Right cardiac atrium (tissue), 5 donors: ENCODE measurements at places on chromosomes 2 and 18. TPM values are rescaled to one million over a fixed set of nuclear protein-coding genes. Genes with fewer than 3 reads are reported as not detected.

DNA sequence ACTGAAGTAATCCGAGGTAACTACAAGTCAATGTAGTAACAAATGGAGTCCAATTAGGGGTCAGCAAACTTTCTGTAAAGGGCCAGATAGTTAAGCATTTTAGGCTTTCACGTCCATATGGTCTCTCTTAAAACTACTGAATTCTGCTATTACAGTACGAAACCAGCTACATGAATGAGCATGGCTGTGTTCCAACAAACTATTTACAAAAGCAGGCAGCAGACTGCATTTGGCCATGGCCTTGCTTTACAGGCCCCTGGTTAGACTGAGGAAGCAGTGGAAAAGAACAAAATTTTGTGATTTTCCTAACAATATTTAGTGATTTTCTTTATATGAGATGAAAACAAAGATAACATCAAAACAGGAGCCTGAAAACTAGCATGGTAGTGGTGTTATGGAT, 64.0 kb downstream of the RTN4 start:
- DNase-seq = no peak

- no peak for DNase-seq
These were observed 354.1 kb downstream of the HRH4 start for GRCh38 chr18:24814521-24814920.

DNA sequence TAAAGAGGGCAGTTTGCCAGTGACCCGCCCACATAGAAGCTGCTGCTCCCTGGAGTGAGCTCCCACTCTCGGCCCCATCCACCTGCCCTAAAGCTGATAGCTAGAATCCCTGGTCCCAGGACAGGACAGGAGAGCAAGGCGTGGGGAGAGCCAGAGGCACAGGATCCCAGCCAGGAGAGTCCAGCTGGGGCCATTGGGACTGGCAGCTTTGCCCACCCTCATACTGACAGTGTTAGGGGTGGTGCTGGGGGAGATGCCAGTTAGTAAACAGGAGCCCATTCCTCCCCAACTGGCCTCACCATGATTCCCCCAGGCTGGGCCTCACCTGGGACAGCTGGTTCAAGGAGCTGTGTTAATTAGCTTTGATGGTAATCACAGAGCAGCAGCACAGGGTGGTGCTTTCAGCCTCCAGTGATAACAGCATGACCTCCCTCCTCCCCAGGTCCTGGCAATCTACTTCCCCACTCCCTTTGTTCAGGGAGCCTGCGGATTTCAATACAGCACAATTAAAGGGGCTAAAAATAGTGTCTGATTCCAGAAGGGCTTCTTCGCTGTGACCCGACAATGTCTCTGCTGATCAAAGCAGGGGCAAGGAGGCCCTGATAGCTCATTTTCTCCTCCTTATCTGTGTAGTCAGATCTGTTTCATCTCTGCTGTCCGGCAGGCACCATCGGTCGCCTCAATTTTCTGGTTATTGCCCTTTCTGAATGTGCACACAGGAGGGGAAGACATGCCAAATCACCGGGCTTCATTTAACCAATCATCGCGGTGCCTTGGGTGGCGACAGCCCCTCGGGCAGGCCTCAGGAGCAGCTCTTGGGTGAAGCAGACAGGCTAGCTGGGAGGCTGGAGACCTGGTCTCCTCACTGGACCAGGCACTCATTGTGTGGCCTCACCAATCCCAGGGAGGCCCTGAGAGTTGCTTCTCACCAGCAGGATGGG, 119.9 kb upstream of the TEX51 start:
- no peak for DNase-seq

DNA sequence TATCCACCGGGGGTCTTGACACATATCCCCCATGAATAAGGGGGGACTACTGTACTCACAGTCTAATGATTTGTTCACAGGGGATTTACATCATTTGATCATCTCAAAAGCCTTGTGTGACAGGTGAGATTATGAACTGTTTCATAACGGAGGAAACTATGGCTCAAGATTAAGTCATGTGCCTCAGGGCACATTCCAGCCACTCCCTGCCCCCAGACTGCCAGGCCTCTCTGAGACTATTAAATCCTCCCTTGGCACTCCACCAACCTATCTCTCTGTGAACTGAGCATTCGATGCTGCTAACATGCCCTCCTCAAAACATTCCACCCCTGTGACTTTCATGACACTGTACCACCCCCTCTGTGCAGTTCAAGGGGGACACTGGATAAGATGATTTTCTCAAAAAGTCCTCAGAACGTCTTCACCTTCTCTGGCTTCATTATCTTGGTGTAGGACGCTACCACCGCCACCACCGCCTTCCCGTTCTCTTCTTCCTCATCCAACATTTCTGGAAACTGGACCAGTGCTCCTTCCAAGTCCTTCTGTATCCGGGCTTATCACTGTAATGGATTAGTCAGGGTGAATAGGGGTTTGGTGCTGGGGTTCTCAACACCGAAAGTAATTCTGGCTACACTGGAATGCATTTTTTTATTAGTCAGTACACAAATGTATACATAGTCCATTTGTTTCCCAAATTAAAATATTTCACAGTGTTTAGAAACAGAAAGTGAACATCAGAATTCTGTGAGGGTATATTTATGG, 169.6 kb downstream of the KCNS3 start:
- peak; percentile 58 for DNase-seq

GRCh38 chr2:207950761-207951114, 74.6 kb downstream of the PLEKHM3 start:
- no peak for DNase-seq

GRCh38 chr18:75073654-75074053, 135.3 kb downstream of the PTGR3 start:
- no peak for DNase-seq

DNA sequence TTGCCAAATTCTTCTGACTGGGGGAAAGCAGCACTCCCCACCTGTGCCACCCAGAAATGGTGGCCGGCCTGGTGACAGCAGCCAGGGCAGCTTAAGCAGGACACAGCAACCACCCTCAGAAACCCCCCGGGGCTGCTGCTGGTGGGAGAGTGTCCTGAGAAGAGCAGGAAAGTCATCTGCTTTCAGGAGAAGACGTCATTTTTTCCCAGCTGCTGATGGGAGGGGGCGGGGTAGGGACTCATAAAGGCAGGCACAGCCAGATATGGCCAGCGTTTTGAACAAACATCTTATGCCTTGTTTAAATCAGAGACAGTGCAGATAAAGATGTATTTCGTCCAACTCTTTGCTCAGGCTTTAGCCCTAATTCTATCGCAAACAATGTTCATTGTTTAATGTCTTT, 139.5 kb downstream of the LRRC30 start:
- peak; percentile 78 for DNase-seq

- DNase-seq = no peak
These were observed 128.0 kb downstream of the ABCA12 start for GRCh38 chr2:215010390-215010789.

DNA sequence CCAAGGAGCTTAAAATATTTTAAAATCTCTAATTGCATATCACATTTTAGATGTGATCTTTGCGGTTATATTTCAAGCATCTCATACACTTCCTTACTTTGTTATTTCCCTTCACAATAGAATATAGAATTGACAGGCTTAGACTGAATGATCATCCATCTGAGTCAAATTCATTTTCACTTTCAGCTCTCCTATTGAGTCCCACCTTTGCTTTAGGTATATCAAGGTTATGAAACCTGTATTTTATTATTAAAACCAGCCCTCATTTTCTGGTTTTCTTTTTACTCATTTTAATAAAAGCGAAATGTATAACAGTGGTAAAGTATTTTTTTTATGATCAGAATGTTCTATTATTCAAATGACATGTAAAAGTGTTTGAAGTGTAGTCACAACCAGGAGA, 162.9 kb upstream of the KYNU start:
- DNase-seq = no peak

DNA sequence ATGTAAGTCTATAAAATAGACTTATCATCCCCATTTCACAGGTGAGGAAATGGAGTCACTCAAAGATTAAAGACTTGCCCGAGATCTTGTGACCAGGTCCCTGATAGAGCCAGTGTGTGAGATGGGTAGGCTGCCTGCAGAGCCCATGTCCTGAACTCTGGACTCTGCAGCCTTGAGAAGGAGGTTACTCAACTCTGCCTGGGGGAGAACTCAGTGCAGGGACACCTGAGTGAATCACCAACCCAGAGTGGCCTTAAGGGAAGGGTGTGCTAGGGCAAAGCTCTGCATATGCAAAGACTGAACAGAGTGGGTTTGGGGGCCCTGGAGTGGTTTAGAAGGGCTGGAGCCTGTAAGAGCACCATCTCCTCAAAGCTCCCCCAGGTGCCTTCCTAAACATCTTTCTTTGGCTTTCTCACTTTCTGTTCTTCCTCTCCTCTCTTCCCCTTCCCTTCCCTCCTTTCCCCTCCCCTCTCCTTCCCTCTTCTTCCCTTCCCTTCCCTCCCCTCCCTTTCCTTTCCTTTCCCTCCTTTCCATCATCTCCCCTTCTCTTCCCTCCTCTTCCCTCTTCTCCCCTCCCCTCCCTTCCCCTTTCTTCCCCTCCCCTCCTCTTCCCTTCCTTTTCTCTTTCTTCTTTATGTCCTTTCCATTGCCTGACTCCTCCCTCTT, 67.6 kb downstream of the CELF4 start:
- DNase-seq = no peak

The EPHA4 gene
- total RNA-seq = 76.9 TPM

The MFSD2B gene
- not detected for total RNA-seq

The MAL gene
- 8.4 TPM for total RNA-seq
